CD4-positive, alpha-beta T cell treated with Interleukin-6 at 100 ng/mL for 8 hours (primary cell): ENCODE measurements at places on chromosomes 11 and 22.

DNA sequence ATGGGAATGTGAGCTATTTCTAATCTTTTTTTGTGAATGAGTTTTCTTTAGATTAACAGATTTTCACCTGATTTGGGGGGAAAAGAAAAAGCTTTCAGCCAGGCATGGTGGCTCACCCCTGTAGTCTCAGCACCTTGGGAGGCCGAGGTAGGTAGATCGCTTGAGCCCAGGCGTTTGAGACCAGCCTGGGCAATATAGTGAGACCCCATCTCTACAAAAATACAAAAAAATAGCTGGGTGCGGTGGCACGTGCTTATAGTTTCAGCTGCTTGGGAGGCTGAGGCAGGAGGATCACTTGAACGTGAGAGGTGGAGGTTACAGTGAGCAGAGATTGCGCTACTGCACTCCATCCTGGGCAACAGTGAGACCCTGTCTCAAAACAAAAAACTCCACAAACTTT lies 92.2 kb downstream of the HSD17B12 start:
- DNase-seq = no peak

GRCh38 chr11:100573911-100574513 lies 113.1 kb upstream of the ARHGAP42 start:
- DNase-seq = no peak

DNA sequence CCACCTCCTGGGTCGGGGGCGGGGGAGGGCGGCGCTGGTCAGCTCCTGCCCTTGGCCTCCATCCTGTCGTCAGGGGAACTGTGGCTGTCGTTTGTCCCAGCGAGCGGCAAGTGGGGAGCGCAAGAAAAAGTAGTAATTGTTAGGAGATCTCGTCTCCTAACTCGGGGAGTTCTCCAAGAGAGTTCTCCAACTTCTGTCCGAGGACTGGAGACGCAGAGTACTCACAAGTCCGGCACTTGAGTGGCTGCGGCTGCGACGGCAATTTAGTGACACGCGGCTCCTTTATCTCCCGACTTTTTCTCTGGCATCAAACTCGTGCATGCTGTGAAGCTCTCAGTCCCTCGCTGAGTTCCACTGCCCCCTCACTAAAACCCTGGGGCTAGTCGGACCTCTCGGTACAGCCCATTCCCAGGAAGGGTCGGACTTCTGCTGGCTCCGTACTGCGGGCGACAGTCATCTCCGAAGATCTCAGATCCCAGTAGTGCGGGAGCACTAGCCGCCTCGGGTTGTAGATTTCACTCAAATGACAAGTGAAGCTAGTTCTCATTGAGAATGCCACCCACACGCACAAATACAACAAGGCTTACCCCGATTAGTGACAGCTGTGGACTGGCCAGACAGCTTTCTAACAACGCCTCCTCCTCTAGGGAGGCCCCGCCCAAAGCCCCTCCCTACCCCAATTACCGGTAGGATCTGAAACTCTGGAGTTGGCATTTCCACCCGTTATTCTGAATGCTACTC lies at the start of gene PGR:
PGR (minus strand) TSS at position 611 of the 741 bp plus-strand sequence. CDS start 743 bp downstream, outside the sequence.
- no peak for DNase-seq

DNA sequence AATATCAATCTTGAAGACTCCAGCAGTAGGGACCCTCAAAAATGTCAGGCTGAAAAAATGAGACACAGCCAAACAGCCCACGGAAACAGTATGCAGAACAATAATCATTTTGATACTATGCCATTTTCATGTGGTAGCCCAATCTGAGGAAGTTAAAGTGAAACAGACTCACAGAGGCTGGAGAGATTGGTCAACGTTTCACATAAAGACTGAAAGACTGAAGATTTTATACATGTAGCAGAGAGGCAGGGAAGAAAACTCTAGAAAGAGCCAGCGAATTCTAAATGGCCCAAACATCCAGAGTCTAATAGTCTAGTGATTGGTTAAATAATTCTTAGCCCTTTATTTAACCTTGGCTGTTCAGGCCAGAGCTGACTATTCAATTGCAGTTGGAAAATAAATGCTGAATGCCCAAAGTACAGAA lies 49.4 kb downstream of the MAML2 start:
- no peak for DNase-seq

GRCh38 chr11:117826832-117827231 lies 2.3 kb upstream of the FXYD2 start:
- no peak for DNase-seq

- DNase-seq = no peak
These were observed 143.6 kb downstream of the ADAMTS15 start for GRCh38 chr11:130592056-130592455.

GRCh38 chr11:22657101-22657694 lies 9.2 kb upstream of the GAS2 start:
- peak; percentile 10 for DNase-seq

GRCh38 chr11:30936491-30936890 lies 350.3 kb upstream of the MPPED2 start:
- no peak for DNase-seq

DNA sequence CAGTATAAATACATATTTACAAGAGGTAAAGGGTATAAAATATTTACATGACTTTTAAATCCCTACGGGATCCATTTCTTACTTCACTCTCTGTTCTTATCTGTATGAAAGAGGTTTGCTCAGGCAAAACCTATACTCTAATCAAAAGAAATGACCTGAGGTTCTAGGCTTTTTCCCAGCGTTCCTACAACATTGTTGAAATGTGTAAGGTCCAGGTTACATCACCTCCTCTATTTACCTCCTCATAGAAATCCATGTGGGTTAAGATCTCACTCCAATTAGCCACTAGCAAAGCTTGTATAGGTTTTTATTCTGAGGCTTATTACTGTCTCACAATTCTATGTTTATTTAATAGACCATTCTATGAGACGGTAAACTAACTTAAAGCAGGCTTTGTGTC lies 12.0 kb upstream of the OR51L1 start:
- no peak for DNase-seq

DNA sequence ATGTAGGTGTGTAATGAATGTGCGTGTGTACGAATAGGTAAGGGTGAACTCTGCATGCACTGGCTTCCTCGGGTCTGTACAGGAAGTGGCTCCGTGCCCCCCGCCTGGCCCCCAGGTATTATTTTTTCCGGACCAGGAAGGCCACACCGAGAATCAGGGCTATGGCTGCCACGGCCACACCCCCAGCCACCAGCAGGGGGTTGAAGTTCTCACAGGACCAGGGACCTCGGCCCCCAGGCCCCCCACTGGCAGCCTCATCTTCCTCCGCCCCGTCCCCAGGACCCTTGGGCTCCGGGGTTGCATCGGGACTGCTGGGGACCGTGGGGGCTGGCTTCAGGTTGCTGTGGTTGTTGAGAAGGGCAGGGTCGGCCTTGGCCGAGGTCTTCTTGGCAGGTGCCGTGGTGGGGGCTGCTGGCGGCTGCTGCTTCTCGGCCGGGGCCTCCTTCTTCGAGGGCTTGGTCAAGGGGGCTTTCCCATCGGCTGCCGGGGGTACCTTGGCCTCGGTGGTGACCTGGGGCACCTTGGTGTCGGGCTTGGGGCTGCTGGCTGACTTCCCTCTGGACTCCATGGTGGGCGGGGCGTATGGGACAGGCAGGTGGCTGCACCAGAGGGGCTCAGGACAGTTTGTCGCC lies 1.8 kb downstream of the CEND1 start:
- DNase-seq = no peak

DNA sequence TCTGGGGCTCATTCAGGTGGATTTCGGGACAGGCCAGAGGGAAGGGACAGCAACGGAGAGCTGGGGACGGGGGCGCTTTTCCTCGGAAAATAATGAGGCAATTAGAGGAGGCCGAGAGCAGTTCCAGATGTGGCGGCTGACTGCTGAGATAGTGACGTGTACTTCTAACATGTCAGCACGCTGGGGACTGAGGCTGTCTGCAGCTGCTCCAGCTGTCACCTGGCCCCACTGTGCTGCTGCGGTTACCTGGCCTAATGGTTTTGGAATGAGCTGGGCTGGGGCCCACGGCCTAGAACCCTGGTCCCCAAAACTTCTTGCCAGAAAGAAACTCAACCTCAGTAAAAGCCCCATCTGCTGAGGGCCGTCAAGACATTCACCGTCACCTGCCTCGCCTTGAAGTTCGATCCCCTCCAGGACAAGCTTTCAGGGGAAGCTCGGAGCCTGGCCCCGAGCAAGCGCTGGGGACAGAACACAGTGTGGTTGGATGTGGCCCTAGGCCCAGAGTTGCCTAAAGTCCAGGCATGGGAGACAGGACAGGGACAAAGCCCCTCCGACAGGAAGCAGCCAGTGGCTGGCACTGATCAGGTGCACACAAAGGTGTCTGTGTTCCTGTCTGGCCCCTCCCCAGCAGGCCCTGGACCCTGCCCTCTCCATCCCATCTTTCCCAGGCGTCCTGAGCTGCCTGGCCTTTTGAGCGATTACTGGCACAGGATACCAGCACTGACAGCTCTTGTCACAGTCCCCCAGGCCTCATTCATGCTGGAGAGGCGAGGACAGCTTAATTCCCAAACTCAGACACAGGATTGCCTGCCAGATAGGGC lies 22.1 kb downstream of the RPUSD4 start:
- no peak for DNase-seq

DNA sequence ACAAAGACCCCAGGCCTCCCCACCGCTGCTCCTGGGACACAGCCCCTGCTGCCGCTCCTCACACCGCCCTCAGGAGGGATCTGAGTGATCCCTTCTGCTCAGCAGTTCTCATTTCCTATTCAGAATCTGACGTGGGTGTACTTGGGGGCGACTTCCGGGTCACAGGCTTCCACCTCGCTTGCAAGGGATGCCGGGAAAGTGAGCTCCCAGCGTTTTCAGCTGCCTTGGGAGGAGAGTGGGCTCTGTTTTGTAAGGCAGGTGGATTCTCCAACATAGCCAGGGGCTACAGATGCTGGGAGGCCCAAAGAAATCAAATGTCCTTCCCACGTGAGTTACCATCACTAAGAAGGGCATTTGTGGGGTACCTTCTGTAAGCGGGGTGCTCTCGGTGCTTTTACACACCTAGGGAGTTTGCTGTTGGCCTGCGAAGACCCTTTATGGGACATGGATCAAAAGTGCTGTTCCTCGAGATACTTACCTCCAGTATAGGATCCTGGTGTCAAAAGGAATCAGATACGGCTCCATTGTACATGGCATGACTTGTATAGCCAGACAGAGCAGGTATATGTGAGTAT lies 9.7 kb upstream of the LRRC10B start:
- DNase-seq = no peak
